ENCODE measurements at places on chromosomes 2 and 18.

- DNase-seq = peak; percentile 26
Observed at GRCh38 chr2:171598713-171599319, 76.5 kb downstream of the CYBRD1 start.

DNA sequence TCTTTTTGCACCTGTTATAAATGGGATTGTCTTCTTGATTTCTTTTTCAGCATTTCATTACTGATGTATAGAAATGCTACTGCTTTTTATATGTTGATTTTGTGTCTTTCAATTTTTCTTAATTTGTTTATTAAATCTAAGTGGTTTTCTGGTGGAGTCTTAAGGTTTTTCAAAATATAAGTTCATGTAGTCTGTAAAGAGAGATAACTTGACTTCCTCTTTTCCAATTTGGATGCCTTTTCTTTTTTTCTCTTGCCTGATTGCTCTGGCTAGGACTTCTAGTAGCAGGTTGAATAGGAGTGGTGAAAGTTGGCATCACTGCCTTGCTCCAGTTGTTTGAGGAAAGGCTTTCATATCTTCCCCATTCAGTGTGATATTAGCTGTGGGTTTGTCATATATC is 28.6 kb upstream of the GALNT5 start:
- no peak for DNase-seq

- DNase-seq = no peak
Observed at GRCh38 chr2:88199912-88200682, 30.0 kb downstream of the THNSL2 start.

- DNase-seq = no peak
Observed at GRCh38 chr2:57725337-57725947, 321.2 kb upstream of the VRK2 start.

DNA sequence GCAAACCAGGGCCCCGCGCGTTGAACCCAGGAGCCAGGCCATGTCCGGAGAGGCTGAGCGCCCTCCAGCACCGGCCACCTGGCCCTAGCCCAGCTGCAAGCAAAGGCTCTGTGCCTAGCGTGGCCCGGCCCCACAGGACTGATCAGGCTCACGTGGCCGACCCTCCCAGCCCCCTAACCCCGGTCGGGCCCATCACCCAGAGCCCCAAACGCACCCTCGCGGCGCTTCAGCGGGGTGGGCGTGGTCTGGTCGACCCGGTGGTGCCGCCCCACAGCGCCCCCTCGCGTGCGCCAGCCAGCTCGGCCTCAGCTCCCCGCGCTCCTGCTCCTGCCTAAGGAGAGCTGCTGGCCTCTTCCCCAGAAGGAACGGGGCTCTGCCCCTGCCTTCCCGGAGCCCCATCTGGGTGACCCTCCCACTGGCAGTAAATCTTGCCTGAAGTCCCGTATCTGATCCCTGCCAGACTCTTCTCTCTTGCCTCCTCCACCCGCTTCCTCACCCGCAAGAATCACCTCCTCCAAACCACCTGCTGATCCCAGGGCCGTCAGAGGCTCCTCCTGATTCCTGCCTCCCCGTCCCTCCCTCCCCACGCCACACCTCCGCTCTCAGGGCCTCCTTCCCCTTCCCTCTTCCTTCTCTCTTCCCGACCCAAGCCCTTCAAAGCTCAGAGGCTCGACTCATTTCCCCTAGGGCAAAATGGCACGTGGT is 12.3 kb upstream of the TEX51 start:
- DNase-seq = no peak

- no peak for DNase-seq
Observed at GRCh38 chr2:237558961-237559641, 7.3 kb upstream of the PRLH start.
